ENCODE measurements at places on chromosomes 3 and 15.
A peak's percentile ranks its signal among the peaks of the same experiment; 100 is the strongest.

DNA sequence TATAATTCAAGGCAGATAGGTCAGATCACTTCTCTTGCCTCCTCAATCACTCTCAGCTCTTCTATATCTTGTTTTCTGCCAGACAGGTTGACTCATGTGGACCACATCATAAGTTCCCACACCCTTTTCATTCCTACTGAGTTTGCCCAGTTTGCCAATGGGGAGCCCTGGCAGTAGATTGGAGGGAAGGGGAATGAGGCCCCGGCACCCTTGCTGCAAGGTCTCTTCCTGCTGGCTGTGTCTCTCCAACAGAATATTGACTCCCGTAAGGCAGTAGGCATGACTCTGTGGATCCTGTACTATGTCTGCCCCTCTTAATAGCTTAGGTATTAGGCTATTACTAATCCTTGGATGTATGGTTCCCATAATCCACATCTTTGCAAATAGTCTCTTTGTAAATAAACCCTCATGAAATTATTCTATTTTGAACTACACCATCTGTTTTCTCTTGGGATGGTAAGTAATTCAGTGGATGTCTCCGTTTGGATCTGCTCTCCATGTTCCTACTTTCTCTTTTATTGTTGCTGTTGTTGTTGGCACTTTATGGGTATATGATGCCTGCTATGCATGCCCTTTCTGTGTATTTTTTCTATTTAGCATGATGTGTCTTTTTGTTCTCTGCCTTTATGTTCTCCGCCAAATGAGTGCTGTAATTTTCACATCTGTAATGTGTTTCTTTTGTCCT is 65.5 kb upstream of the DCBLD2 start:
- DNase-seq, result no peak

DNA sequence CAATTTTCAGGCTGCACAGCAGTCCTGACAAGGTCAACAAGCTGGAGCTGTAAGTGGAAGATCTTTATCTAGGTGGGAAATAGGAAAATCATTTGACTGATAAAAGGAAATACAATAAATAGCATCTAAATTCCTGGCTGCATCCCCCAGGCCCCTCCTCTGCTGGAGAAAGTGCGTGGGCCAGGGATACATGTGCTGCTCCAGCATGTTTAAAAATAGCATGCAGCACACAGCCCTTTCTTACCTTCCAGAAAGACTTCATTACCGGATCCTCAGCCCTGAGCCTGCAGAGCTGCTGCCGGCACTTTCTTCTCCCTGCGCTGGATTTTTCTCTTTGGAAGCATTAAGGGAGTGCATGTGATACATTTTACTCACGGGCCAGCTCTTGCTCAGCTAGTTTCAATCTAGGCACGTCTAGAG is 77.3 kb downstream of the HMG20A start:
- DNase-seq, result no peak

DNA sequence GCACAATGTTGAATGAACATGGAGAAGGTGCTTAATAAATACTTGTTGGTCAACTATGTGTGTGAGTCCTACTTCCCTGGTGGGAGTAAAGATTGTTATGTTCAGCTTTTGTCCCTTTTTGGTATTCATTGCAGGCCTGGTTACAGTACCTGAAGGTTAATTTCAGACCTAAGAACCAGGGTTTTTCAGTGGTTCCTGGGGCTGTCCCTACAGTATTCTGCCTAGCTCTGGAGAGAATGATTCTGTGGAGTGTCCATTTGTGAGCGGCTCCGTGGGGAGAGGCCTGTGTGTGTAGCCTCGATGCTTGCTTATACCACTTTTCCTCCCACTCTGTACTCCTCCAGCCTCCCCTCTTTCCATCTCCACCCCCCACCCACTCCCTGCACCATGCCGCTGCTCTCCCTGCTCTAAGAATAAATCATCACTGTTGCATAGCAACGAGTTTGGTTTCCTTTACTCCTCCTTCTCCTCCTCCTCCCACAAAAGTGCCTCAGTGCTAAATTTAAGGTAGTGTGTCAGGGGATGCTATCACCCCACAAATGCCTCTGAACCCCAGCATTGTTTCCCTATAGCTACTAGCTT is 150.6 kb upstream of the ROPN1 start:
- no peak for DNase-seq

- DNase-seq, result no peak
Observed at GRCh38 chr3:59605944-59606534, 556.2 kb upstream of the CFAP20DC start.

- no peak for DNase-seq
Observed at GRCh38 chr3:39294446-39295183, 14.8 kb upstream of the CX3CR1 start.

- DNase-seq, result no peak
Observed at GRCh38 chr3:195876297-195877064, 31.9 kb downstream of the TNK2 start.

DNA sequence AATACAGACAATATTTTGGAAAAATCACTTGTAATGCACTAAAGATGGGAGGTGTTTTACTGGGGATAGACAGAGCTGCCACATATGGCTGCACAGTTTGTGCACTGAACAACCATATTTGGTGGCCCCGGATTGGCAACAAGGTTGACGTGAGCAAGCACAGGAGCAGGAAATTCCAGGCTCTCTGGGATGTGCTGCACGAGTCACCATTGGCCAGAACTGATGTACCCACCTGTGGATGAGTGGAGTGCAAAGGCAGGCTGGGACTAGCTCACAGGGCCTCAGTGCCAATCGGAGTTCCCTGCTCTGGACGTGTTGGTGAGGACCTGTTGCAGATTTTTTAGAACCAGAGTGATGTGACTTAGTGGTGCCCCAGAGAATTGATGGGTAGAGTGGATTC is 42.0 kb upstream of the SCAANT1 start:
- peak; percentile 49 for DNase-seq

- no peak for DNase-seq
Observed at GRCh38 chr15:33375236-33375635, 64.5 kb downstream of the RYR3 start.

GRCh38 chr3:65178703-65179102 is 490.9 kb upstream of the ADAMTS9 start:
- DNase-seq, result peak; percentile 64

GRCh38 chr3:132623646-132624045 is 26.6 kb downstream of the ACKR4 start:
- no peak for DNase-seq

GRCh38 chr3:190491533-190492054 is 22.3 kb upstream of the IL1RAP start:
- DNase-seq, result no peak

DNA sequence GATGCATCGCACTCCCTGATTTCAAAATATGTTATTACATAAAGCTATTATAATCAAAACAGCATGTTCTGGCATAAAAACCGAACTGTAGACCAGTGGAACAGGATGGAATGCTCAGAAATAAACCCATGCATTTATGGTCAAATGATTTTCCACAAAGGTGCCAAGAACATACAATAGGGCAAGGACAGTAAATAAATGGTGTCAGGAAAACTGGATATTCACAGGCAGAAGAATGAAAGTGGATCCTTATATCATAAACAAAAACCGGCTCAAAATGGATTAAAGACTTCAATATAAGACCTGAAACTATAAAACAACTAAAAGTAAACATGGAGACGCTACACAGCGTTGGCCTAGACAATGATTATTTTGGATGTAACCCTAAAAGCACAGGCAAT is 22.6 kb downstream of the USP50 start:
- DNase-seq, result peak; percentile 5

DNA sequence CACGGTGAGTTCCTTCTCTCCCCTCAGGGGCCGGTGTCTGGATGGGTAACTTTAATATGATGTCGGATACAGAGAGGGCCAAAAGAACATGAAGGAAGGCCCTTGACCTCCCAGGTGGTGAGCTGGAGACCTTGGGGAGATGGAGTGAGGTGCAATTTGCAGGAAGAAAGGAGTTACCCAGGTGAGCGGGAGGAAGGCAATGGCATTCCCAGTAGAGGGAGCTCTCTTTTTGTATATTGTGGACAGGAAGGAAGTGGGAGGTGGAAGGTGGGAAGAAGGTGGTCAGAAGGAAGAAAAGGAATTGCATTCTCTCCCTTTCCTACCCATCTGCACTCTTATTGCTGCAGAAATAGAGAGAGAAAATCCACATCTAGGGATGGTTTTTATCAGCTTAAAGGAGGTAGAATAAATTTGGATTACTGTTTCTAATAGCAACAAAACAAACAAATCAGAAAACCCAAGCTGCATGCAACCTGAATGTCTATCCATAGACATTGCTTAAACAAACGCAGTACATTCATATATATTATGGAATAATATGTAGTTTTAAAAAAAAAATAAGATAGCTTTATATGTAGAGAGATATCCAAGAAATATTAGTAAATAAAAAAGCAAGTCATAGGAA is 169.0 kb upstream of the TSC22D2 start:
- no peak for DNase-seq

DNA sequence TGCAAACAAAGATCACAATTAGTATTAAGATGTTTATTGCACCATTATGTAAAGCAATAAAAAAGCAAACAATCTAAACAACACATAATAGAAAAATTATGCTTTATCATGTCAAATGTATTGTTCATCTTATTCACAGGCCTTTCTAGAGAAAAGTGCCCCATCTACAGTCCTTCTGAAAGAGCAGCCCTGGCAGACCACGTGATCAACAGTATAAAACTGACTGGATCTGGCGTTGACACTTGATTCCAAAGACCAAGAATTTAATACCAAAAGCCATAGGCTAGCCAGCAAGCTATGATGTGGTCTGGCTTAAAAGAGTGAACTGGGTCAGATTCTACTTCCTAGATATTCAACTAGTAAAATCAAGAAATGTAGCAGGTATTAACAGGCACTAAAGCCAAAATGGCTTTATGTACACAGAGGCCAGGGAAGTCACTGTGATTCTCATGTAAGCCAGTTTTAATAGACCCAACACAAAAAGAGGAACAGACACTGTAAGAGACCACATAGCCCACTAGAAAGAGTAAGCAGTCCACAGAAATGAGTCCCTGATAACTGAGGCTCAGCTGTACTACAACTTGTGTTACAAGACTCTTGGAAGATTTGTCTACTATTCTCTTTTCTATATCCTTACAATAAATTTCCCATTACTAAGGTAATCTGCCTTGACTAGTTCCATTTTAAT is 32.5 kb downstream of the DMXL2 start:
- no peak for DNase-seq

DNA sequence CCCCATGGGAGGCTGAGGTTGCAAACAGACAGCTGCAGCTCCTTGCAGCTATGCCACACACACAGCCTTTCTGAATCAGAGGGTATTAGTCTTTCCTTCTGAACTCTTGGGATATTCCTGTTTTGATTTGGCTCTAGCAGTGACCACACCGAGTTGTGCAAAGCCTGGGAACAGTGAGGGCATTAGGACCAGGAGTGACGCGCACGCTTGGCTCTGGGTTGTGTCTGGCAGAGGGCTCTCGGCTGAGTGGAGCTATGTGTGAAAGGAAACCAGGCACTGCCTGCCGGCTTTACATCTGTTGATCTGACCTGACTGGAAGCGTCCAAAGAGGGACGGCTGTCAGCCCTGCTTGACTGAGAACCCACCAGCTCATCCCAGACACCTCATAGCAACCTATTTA is at the start of gene GALNT15:
TSS of gene GALNT15 (plus strand) at position 292 of the 400 bp plus-strand sequence. CDS start 472 bp downstream, outside the sequence.
- peak; percentile 96 for DNase-seq

DNA sequence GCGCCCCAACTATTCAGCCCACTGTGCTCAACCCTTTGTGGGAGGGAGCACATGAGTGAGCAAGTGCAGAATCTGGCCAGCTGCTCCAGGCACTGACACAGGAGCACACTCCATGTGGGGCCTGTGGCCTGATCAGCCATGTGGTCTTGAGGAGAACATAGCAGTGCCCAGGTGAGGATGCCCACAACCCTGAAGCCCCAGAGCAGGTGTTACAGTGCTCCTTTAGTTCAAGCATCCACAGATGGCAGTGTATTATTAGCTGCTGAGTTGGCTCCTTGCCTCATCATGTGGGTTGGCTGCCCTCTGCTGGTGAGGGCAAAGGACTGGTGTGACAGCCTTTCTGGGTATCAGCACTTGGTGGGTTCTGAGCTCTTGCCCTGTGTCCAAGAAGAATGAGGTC is 1588.2 kb downstream of the SI start:
- peak; percentile 57 for DNase-seq

GRCh38 chr3:144921710-144922109 is 950.1 kb downstream of the DIPK2A start:
- no peak for DNase-seq

DNA sequence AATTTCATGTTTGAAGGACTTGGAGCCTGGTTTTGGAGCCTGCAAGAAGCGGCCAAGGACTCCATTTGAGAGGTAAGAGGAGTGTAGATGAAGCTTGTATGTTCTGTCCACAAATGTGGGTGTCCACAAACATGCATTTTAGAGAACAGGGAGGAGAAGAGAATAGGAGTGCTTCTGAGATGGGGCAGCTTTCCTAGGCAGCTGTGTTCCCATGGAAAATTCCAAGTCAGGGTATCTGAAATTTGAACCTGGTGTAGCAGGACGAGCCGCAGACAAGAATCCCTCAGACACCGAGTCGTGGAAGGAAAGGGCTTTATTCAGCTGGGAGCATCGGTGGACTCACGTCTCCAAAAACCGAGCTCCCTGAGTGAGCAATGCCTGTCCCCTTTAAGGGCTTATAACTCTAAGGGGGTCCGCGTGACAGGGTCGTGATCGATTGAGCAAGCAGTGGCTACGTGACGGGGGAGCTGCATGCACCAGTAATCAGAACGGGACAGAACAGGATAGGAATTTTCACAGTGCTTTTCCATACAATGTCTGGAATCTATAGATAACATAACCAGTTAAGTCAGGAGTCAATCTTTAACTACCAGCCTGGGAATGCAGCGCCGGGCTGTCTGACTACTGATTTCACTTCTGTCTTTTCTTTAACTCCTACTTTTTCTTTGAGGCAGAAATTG is 71.4 kb upstream of the WDR72 start:
- DNase-seq, result no peak

DNA sequence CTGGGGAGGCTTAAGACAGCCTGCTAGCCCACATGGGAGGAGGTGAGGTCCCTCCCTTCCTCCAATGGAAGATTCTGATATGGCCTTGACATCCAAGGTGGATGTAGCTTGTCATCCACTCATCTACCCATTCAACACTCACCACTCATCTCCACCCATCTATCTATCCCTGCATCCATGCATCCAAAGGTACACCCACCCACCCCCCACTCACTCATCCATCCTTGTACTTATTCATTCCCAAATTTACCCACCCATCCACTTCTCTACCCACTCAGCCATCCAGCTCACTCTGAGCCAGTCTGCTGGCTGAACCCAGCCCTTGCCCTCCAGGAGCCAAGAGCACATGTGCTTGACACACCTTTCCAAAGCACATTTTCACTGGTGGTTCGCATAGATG is 189.7 kb downstream of the TLE3 start:
- no peak for DNase-seq

DNA sequence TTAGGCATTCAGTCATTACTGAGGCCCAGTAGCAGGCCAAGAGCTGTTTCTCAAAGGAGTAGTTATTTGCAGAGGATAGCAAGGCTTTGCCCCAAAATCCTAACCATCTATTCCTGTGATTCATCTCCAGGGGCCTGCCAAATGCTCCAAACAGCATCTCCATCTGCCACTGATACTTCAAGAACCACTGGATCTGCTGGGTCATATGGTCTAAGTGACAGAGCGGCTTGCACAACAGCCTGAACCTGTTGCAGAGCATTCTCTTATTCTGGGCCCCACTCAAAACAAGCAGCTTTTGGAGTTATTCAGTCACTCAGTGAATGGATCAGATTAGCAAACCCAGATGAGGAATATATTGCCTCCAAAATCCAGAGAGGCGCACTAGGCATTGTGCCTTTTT is 68.8 kb upstream of the ALDH1A3 start:
- DNase-seq, result no peak
